ENCODE measurements at places on chromosomes 1 and 21.

DNA sequence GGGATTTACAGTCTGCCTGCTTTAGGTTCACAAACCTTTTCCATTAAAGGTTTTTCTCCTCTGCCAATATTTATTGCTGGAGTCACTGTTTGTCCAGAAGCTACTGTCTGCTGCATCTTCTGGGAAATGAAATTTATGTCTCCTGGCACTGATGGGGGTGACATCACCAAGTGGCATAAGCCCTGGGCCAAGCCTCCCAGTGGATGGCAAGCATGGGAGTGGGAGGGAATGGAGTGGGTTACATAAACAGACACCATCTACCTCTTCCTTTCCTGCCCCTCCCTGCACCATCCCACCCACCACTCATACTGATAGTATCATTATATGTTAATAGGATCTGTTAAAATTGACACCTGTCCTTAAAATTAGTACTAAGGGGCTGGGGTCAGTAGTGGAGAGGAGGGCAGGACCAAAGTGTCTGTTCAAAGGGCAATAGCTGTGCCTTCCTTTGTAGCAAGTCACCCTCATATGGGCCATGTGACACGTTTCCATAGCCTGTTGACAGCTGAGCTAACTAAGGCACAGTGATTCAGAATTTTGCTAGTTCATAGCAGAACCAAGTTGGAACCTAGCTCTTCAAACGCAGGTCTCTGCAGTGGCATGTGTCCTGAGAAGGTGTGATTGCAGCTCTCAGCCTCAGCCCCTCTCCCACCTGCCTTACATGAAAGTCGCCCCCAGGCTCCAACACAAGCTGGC lies 71.0 kb downstream of the MAB21L3 start:
- H3K27me3 ChIP-seq = peaks cover 9% of the 10 kb centered on the region
- H3K4me3 ChIP-seq = no peak overlapping the region
- no peaks in the 10 kb centered on the region for H3K36me3 ChIP-seq
- no peak overlapping the region for H3K27ac ChIP-seq

- no peaks in the 10 kb centered on the region for H3K36me3 ChIP-seq
- no peaks in the 10 kb centered on the region for H3K4me1 ChIP-seq
- peak; percentile 11 for DNase-seq
- no peak overlapping the region for H3K4me3 ChIP-seq
Measured at GRCh38 chr1:20074055-20074724, 4.2 kb downstream of the PLA2G5 start.

DNA sequence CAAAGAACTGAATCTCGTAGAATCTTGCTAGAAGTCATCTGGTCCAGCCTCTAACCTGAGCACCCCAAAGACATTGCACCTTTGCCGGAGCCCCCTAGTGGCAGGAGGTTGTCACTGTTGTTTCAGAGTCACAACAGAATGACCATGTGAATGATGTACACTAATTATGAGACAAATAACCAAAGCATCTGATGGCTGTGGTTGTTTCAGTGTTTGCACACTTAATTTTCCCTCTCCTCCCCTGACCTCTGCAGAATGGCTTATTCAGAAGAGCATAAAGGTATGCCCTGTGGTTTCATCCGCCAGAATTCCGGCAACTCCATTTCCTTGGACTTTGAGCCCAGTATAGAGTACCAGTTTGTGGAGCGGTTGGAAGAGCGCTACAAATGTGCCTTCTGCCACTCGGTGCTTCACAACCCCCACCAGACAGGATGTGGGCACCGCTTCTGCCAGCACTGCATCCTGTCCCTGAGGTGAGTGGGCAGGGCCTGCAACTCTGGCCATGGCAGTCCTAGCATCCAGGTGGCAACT lies 26.4 kb downstream of the TRAF5 start:
- no peak overlapping the region for H3K4me3 ChIP-seq
- DNase-seq = no peak
- H3K27ac ChIP-seq = no peak overlapping the region
- no peaks in the 10 kb centered on the region for H3K4me1 ChIP-seq

GRCh38 chr1:41072051-41072450 lies 50.5 kb upstream of the SLFNL1 start:
- H3K4me1 ChIP-seq = peaks cover 5% of the 10 kb centered on the region
- H3K4me3 ChIP-seq = no peak overlapping the region
- no peak overlapping the region for H3K27ac ChIP-seq
- no peak for DNase-seq

GRCh38 chr1:207470927-207471326 lies 16.8 kb downstream of the CR2 start:
- H3K4me1 ChIP-seq = no peaks in the 10 kb centered on the region
- H3K27ac ChIP-seq = no peak overlapping the region
- H3K36me3 ChIP-seq = no peaks in the 10 kb centered on the region
- no peak for DNase-seq

DNA sequence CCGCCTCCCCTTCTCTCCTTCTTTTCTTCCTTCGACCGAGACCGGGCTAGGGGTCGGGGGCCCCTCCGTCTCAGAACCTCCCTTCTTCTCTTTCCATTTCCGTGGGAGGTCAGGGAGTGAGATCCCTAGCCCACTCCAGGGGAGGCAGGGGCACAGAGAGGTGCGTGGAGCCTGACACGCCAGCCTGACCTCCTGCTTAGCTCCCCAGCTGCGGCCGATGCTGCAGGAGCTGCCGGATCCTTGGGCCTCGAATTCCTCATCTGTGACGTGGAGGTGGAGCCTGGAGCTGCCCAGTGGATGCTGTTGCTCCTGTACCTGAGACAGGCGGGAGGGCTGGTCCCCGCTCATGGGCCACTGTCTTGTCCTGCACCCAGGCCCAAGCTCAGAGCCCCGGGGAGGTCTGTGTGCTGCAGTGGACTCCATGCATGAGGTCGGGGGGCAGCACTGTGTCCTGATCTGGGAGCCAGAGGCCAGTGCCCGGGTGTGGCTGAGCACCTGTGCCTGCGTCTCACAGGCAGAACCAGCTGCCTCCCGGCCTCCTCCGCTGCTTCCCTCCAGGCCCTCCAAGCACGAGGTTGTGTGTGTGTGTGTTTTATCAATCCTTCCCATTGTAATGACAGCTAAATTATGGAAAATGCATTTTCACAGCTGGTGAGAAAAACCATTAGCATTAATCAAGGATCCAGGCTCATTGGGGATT lies 55.3 kb upstream of the TTC34 start:
- no peaks in the 10 kb centered on the region for H3K36me3 ChIP-seq
- no peaks in the 10 kb centered on the region for H3K27me3 ChIP-seq
- DNase-seq = no peak
- H3K4me1 ChIP-seq = no peaks in the 10 kb centered on the region

GRCh38 chr1:42006093-42006492 lies 87.4 kb upstream of the HIVEP3 start:
- no peaks in the 10 kb centered on the region for H3K27me3 ChIP-seq
- DNase-seq = no peak
- no peaks in the 10 kb centered on the region for H3K36me3 ChIP-seq

- DNase-seq = no peak
- H3K36me3 ChIP-seq = no peaks in the 10 kb centered on the region
- H3K27ac ChIP-seq = no peak overlapping the region
- H3K27me3 ChIP-seq = no peaks in the 10 kb centered on the region
Measured at GRCh38 chr1:201702936-201703335, 126.0 kb upstream of the IPO9 start.

DNA sequence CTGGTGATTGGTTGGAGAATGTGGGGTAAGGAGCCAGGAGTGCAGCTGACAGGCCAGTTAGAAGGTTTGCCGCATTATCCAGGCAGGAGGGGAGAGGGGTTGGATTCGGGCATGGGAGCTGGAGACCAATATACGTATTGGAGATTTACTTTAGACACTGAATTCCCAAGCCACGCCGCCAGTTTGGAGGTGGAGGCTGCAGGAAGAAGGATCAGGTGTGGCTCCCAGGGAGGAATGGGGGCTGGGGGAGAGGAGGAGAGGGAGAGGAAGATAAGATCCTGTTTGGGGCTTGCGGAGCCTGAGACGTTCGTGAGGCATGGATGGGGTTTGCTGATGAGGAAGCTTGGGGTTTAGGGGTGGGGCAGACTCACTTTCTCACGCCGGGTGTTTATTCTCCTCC lies 155.1 kb upstream of the IGSF21 start:
- peaks cover 22% of the 10 kb centered on the region for H3K27me3 ChIP-seq
- no peak for DNase-seq
- H3K27ac ChIP-seq = no peak overlapping the region
- H3K36me3 ChIP-seq = no peaks in the 10 kb centered on the region
- no peak overlapping the region for H3K4me3 ChIP-seq
- no peaks in the 10 kb centered on the region for H3K4me1 ChIP-seq

Data from SJSA1 (cell line).